NT2/D1 (cell line): ENCODE measurements at places on chromosomes 7 and 10.

GRCh38 chr10:112467541-112468075, 20.6 kb downstream of the VTI1A start:
- no peak for DNase-seq

DNA sequence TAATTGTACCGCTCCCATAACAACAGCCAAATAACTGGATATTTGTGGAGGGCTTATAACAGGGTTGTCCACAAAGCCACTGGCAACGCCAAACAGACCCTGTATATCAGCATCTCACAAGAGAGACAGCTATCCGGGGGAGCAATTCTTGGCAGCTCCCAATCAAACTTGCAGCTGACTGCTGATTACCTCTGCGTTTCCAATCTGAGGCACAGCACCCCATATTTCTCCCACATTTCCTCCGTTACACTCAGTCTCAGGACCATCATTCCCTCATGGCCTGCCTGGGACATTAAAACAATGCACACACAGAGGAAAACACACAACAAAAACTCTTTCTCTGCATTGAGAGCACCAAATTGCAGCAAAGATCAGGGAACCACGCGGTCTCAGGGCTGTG, 67.8 kb upstream of the SDK1 start:
- DNase-seq = no peak

GRCh38 chr10:119199231-119199992, 8.0 kb upstream of the GRK5 start:
- no peak for DNase-seq

DNA sequence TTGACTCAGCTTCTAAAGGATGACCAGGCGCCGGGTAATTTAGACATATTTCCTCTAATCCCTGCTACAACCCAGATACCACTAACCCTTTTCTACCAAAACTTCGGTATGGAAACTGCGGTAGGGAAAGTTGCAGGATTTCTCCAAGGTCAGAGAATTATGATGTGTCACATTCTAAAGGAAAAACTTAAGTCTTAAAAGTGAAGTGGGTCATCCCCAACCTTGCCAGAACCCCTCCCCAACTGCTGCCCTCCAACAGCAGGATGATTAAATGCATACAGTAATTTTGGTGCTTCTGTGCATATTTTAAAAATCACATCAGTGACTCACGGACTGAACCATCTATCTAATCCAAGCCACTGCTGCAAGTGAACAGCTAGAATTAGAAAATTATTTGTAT, 52.7 kb downstream of the GRB10 start:
- DNase-seq = no peak

- DNase-seq = no peak
Measured at GRCh38 chr7:99619571-99620130, 2.9 kb downstream of the ZSCAN25 start.

- DNase-seq = no peak
Measured at GRCh38 chr7:143210541-143210940, 11.3 kb upstream of the TAS2R40 start.
